ENCODE measurements at places on chromosomes 13 and 19.

DNA sequence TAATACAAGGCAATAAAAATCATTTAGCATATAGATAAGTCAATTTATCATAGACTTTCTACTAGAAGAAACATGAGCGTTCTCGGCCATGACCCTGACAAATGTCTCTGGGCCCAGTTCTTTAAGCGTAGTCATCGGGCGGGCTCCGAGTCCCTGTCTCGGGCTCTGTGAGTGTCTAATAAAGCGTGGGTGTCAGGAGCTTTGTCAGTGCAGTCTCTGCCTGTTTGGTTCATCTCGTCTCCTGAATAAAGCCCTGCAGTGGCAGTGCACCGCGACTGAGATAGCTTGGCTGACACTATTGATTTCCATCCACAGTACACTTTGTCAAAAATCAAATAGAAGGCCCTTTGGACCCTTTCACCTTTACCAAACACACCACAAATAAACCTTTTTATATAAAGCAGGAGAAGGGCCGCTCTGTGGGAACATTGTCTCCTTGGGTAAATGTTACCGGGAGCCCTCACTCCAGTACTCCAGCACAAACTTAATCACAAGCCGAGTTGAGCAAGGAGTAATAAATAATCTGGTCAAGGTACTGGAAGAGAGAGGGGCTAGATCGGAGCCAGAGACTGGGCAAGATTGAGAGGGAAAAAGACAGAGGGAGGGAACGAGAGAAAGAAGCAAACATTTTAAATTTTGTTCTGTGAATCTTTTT is 368.2 kb upstream of the TSHZ3 start:
- DNase-seq, result no peak

DNA sequence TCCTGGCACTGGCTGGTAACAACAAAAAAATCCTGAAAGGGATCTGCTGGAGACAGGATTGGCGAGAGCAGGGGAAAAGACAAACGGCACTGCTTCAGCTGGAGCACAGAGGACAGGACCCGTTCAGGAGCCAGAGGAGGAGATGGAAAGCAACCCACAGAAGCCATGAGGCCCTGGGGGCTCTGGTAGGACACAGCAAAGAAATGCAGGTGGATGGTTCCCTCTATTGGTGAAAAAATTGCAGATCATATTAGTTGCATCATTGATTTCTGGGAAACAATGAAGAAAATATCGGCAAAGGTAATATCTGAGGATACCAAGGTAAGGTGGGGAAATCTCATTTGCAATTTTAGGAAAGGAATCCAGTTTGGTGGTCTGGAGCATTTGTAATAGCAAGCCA is 25.7 kb upstream of the TPP2 start:
- no peak for DNase-seq

GRCh38 chr13:50326811-50327210 is 311.6 kb downstream of the KCNRG start:
- DNase-seq, result no peak

GRCh38 chr19:6100284-6100915 is 9.9 kb downstream of the RFX2 start:
- peak; percentile 95 for DNase-seq

DNA sequence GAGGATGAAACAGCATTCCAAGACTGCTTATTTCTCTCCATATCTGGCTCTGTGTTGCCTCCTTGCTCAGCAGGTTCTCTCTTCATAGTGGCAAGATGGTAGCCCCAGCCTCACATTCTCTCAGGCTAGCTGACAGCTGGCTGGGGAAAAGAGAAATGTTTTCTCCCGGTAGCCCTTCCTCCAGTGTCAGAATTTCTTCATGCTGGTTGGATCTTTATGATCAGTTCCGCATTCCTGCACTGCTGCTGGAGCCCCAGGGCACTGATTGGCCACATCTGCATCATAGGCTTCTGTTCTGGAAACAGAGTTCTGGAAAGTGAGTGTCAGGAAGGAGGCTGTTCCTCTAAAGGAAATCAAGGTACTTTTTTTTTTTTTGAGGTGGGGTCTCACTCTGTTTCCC is 24.6 kb downstream of the POP4 start:
- no peak for DNase-seq

- no peak for DNase-seq
These were observed 4.5 kb downstream of the RELB start for GRCh38 chr19:45005787-45006186.

- no peak for DNase-seq
These were observed 155.2 kb downstream of the DPF1 start for GRCh38 chr19:38068826-38069225.

- DNase-seq, result no peak
These were observed 12.4 kb downstream of the PRR36 start for GRCh38 chr19:7861619-7862412.

DNA sequence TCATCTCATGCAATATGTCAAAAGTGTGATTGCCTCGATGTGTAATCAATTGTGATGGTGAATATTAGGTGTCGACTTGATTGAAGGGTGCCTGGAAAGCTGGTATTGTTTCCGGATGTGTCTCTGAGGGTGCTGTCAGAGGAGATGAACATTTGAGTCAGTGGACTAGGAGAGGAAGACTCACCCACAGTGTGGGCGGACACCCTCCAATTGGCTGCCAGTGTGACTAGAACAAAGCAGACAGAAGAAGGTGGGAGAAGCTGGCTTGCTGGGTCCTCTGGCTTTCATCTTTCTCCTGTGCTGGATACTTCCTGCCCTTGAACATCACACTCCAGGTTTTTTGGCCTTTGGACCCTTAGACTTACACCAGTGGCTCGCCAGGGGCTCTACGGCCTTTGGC is 15.5 kb upstream of the CABP5 start:
- DNase-seq, result no peak

DNA sequence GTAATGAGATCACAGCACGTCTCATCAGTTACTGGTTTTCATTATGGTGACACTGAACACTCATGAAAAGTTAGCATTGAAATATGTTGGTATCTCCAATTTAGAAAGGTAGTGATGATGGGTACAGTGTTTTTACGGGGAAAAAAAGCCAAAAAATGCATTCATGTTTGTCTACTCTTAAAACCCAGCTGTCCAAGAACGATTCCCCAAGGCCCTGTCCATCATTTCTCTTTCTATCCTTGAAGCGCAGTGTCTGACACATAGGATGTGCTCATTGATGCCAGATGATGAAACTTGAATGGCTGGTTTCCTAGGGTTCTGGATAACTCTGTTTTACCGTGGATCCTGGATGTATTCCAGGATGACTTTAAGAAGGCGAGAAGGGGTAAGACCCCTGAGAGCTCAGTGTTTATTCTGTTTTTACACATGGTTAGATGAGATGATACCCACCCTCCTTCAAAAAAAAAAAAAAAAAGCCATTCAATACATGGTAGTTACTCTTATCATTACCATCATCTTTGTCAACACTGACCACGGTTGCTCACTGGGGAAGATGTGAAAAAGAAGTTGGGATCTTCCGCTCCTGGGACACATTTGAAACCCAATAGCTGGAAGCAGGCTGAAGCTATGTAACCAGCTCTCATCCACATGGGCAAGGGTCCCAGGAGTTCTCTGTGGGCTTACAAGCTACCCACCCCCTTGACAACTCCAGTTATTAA is 22.5 kb downstream of the SERP2 start:
- no peak for DNase-seq

DNA sequence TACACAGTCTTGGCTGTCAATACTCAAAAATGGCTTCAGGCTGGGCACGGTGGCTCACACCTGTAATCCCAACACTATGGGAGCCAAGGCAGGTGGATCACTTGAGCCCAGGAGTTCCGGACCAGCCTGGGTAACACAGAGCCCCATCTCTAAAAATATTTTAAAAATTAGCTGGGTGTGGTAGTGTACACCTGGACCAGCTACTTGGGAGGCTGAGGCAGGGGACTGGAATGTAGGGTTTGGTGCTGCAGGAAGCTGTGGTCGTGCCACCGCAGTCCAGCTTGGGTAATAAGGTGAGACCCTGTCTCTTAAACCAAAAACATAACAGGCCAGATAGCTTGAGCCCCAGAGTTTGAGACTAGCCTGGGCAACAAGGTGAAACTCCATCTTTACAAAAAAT is 6.7 kb upstream of the CHERP start:
- DNase-seq, result no peak

DNA sequence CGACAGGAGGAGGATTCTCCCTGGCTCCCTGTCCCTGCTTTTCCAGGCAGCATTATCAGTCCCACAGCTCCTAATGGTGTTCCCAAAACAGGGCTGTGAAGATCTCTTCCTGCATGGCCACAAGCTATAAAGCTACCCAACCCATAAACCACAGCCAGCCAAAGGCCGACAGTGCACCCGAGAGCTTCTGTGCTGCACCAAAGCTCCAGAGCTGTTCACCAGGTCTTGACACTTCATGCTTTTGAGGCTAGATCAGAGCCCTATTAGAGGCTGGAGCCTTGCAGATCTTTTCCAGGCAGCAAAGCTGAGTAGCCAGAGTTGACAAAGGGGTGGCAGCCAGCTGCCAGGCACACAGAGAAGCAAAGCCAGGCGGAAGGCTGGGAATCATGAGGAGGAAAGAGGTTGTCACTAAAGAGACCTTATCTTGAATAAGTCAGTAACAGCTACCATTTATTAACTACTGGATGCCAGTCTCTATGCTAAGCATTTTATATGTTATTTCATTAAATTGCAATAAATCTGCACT is 180.4 kb downstream of the KATNAL1 start:
- no peak for DNase-seq

GRCh38 chr13:40963927-40964326 is 55.2 kb downstream of the ELF1 start:
- DNase-seq, result no peak

DNA sequence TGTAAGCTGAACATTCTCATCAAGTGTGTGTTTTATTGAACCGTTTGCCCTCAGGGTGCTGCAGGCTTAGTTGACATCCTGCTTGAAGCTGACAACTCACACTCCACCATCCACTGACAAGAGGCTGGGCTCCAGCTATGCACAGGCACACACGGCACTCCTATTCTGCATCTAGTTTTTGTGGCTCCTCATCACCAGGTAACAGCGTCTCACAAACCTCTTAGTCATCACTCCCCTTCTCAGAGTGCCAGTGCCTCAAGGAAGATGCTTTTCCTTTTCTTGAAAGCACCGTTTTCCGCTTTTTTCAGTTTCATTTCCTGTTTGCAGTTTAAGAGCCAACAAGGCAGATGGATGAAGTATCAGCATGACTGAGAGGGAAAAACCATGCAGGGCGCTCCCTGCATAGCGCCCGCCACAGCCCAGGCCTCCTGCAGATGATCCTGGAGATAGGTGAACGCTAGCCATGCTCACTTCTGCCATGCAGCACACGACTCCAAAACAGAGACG is 491.2 kb downstream of the COG6 start:
- no peak for DNase-seq

DNA sequence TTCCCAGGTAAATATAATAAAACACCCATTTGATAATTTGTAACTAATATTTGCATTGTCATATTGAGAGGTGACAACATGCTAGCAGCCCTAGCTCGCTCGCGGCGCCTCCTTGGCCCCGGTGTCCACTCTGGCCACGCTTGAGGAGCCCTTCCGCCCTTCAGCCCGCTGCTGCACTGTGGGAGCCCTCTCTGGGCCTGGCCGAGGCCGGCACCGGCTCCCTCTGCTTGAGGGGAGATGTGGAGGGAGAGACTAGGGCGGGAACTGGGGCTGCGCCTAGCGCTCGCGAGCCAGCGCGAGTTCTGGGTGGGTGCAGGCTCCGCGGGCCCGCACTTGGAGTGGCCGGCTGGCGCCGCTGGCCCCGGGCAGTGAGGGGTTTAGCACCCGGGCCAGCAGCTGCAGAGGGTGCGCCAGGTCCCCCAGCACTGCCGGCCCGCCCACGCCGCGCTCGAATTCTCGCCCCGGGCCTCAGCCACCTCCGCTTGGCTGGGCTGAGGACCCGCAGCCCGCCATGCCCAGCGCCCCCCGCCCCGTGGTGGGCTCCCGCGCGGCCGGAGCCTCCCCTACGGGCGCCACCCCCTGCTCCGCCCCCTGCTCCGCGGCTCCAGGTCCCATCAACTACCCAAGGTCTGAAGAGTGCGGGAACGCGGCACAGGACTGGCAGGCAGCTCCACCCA is 594.4 kb downstream of the SLITRK6 start:
- DNase-seq, result no peak

DNA sequence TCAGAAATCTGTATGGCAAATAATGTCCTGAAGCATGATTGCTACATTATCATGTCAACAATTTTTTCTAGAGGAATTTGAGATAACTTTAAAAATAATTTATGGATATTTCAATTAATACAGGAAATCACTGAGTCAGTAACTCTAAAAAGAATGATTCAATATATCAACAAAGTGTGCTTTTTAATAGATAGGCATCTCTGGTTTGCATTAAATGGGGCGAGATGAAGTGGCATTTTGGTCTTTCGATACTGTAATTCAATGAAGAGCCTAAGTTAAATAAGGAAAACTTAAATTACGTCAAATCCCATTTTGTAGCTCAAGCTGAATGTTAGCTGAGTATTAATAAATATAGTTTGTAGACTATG is 342.8 kb downstream of the DACH1 start:
- DNase-seq, result no peak

GRCh38 chr13:73325723-73326558 is 267.1 kb downstream of the KLF5 start:
- no peak for DNase-seq

DNA sequence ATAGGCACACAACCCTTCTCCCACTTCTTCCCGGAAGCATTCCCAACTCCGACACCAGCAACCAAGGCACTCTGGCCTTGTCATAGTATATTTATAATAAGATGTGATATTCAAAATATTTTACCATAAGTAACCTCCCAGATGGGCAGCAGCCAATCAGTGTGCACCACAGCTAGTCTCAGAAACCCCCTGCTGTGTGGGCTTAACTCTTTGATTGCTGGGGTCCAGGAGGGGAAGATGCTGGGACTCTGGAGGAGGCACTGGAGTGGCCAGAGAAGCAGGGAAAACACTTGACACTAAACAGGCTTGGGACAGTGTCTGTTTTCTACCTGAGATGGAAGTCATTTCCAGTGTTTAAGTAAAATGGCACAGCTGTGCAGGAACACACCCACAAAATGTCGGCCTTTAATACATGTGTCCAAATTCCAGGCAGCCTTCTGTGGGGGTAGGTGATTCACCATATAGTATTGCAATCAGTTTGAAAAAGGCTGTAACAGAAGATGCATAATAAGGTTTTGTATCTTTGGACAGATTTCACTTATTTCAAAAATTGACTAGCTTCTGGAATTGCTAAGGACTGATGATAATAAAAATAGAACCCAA is 100.7 kb downstream of the MBNL2 start:
- DNase-seq, result no peak

DNA sequence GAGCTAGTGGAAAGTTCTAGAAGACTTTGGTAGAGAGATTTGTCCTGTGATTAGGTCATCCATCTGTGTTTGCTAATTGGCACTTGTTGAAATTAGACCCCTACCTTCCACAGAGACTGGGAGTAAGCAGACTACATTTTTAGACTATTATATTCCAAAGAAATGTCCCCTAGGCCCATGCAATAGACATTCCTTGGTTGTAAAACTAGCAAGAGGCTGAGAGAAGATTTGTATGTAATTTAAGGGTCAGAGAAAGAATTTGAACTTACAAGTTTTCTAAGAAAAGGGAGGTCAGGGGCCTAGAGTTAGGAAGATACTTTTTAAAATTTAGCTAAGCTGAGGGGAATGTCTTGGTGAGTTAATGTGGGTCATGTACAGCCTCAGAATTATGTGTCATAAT is 470.7 kb upstream of the SLITRK1 start:
- DNase-seq, result no peak

Data from GF-D8 (cell line).